ENCODE measurements at places on chromosomes 13 and 19. TPM values are rescaled to one million over a fixed set of nuclear protein-coding genes. Genes with fewer than 3 reads are reported as not detected.

- DNase-seq = peak; percentile 83
- H3K36me3 ChIP-seq = no peaks in the 10 kb centered on the region
- no peak overlapping the region for H3K27ac ChIP-seq
- H3K4me1 ChIP-seq = peaks cover 3% of the 10 kb centered on the region
Observed at GRCh38 chr13:95536632-95537241, 15.8 kb upstream of the CLDN10 start.

GRCh38 chr19:23971598-23971997, 56.9 kb downstream of the ZNF726 start:
- H3K27ac ChIP-seq = no peak overlapping the region
- no peak for DNase-seq
- no peaks in the 10 kb centered on the region for H3K36me3 ChIP-seq
- peaks cover 7% of the 10 kb centered on the region for H3K4me1 ChIP-seq
- H3K27me3 ChIP-seq = peaks cover 9% of the 10 kb centered on the region

GRCh38 chr19:49150106-49150943, 4.9 kb downstream of the HRC start:
- DNase-seq = peak; percentile 86
- H3K27ac ChIP-seq = peak overlapping the region; percentile 93
- H3K4me1 ChIP-seq = peaks cover 53% of the 10 kb centered on the region

DNA sequence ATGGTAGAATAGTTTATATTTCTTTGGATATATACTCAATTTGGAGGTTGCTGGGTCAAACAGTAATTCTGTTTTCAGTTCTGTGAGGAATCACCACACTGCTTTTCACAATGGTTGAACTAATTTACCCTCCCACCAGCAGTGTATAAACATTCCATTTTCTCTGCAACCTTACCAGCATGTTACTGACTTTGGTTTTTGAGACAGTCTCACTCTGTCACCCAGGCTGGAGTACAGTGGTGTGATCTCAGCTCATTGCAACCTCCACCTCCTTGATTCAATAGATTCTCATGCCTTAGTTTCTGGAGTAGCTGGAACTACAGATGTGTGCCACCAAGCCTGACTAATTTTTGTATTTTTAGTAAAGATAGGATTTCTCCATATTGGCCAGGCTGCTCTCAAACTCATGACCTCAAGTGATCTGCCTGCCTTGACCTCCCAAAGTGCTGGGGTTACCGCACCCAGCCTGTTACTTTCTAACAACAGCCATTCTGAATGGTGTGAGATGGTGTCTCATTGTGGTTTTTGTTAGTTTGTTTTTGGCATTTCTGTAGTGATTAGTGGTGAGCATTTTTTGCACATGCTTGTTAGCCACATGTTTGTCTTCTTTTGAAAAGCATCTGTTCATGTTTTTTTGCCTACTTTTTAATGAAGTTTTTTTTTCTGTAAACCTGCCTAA, 12.5 kb downstream of the ZNF714 start:
- no peak for DNase-seq
- no peaks in the 10 kb centered on the region for H3K4me1 ChIP-seq
- H3K36me3 ChIP-seq = peaks cover 2% of the 10 kb centered on the region
- no peaks in the 10 kb centered on the region for H3K27me3 ChIP-seq

The NLRP7 gene
- total RNA-seq = not detected

GRCh38 chr13:111177921-111178320, 62.8 kb downstream of the ARHGEF7 start:
- peak overlapping the region; percentile 80 for H3K27ac ChIP-seq
- peaks cover 39% of the 10 kb centered on the region for H3K4me1 ChIP-seq
- H3K4me3 ChIP-seq = no peak overlapping the region
- DNase-seq = no peak
- H3K36me3 ChIP-seq = peaks cover 13% of the 10 kb centered on the region

GRCh38 chr19:7480970-7481255, 7.9 kb downstream of the PEX11G start:
- no peak for DNase-seq
- H3K27me3 ChIP-seq = no peaks in the 10 kb centered on the region
- H3K27ac ChIP-seq = no peak overlapping the region
- H3K4me3 ChIP-seq = no peak overlapping the region

DNA sequence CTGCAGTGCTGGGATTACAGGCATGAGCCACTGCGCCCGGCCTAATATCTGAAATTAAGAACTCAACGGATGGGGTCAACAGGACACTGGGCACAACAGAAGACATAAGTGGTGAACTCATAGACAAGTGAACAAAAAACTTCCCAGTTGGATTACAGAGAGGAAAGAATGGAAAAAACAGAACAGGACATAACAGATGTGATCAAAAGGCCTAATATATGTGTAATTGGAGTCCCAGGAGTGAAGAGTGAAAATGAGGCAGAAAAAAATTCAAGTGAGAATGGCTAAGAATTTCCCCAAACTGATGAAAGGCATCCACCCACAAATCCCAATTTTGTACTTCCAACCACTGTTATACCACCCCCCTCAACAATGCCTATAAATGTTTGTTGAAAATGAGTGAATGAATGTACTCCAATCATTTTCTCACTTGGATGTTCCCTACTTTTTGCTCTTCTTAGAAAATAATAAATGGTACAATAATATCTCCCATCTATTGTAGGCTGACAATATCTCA, 18.3 kb upstream of the ANGPTL8 start:
- H3K4me3 ChIP-seq = no peak overlapping the region
- H3K36me3 ChIP-seq = peaks cover 22% of the 10 kb centered on the region
- no peak overlapping the region for H3K27ac ChIP-seq
- DNase-seq = no peak
- H3K4me1 ChIP-seq = no peaks in the 10 kb centered on the region

DNA sequence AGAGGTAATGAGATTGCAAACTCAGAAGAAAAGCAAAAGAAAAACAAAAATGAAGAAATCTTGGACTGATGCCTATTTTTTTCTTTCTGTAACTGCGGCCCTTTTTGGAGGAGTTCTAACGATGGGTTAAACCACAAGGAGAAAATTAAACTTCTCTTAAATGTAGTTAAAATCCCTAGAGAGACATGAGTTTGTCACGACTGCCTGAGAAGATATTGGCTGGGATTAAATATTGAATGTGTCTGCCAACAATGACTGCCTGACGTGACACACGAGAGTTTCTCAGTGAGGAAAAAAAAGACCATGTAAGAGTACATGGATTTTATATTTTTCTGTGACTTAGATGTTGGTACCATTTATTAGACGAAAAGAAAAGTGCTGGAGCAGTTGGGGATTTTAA, 1013.4 kb downstream of the PCDH9 start:
- H3K4me1 ChIP-seq = no peaks in the 10 kb centered on the region
- no peak overlapping the region for H3K27ac ChIP-seq
- no peaks in the 10 kb centered on the region for H3K27me3 ChIP-seq
- DNase-seq = no peak

The CACNA1A gene
- total RNA-seq = 56.7 TPM

DNA sequence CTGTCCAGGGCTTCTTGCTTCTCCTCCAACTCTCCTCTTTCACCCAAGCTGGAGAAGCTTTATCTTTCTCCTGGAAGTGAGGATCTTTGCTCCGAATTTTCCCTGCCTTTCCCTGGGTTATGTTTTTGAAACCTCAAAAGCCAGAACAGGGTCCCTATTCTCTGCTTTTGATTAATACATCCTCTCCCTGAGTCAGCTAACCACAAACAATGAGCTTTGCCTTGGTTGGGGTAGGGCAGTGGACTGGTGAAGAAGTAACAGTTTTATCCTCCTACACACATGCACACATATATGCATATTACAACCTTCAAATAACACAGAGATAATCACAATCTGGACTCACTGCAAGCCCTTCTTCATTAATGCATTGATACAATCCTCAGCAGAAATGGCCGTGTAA, 44.6 kb downstream of the DLEU7 start:
- H3K36me3 ChIP-seq = no peaks in the 10 kb centered on the region
- no peaks in the 10 kb centered on the region for H3K27me3 ChIP-seq
- H3K4me1 ChIP-seq = no peaks in the 10 kb centered on the region
- no peak overlapping the region for H3K27ac ChIP-seq

GRCh38 chr19:44151491-44151890, 10.1 kb downstream of the ZNF234 start:
- no peak overlapping the region for H3K27ac ChIP-seq
- DNase-seq = no peak
- no peaks in the 10 kb centered on the region for H3K27me3 ChIP-seq
- H3K4me3 ChIP-seq = no peak overlapping the region
- peaks cover 32% of the 10 kb centered on the region for H3K36me3 ChIP-seq
